ENCODE measurements at places on chromosomes 1 and 21.

GRCh38 chr1:199747984-199748383 lies 279.5 kb upstream of the NR5A2 start:
- no peak for DNase-seq

DNA sequence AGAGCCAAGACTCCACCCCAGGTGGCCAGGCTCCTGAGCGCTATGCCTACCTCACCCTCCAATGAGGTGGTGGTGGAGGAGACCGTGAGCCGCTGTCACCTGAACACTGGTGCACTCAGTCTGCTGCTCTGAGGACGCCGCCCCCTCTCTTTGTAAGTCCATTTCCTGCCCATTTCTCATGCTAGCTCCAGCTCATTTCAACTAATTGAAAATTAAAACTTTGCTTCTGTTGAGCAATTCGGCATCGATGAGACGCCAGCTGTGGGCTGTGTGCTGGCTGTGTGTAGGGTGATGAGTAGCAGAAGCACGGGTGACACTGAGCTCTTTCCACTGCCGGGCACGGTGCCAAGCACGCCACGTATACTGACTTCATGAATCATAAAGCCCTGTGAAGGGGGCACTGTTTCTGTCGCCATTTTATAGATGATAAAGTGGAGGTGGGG lies 11.2 kb downstream of the TNFRSF1B start:
- peak; percentile 86 for DNase-seq

GRCh38 chr1:233237647-233238046 lies 57.9 kb downstream of the PCNX2 start:
- DNase-seq, result no peak

GRCh38 chr1:164610538-164611222 lies 51.7 kb downstream of the PBX1 start:
- DNase-seq, result no peak

DNA sequence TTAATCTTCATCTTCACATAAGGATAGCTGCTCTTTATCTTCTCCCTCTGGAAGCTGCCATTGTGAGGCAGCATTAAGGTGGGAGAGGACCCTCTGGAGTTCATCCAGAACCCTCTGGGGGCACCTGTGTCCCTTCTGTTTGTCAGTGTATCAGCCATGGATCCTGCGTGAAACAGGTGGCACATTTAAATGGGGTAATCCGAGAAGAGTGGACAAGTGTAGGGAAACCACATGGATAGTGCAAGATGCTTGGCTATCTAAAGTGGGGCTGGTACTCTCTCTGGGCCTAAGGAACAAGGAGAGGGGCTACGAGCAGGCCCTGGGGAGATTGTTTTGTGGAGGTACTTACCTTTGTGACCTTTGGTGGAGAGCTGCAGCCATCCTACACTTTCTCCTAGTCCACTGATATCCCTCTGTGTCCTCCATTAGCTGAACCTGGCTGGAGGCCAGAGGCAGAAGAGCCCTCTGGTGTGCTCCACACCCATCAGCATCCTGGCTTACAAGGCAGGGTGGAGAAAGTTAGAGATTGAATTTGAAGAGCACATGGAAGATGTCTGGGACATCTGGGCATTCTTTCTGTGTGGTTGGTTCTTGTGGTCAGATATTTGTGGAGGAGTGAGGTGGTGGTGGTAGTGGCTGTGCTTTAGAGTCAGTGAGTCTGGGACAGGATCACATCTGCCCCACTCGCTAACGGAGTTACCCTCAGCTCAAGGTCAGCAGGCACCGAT lies 117.7 kb downstream of the FGGY start:
- DNase-seq, result no peak

DNA sequence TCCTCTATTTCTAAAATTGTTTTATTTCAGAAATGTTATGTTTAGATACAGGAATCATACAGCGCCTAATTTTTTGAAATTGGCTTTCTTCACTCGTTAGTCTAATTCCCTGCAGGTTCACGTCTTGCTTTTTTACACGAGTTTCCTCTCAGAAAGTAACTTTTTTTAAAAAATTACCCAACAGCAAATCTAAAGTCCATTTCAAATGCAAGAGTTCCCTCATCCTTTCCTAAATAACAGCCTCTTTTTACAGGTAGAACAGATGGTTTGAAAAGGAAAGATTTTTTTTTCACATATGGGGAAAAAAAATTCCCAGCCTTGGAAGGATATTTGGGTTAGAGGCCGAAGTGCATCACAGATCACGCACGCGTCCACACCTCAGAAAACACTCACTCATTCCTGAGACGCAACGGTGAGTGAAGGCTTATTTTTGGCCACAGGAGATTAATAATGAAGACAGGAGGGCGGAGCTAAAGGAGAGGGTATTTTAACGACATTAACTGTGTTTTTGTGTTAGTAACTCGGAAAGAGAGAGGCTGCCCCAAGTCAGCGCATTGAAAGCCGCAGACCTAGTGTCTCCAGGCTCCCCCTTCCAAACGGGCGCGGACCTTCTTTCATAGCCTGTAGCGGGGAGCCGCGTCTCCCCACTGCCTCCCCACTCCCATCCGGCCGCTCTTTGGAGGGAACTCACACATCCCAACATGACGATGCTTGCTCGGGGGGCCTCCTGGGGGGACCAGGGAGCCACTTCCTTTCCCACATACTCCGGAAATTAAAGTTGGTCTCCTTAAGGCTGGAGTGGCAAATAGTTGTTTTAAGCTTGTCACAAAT lies 969 bp upstream of the RIPK4 start:
- peak; percentile 12 for DNase-seq

DNA sequence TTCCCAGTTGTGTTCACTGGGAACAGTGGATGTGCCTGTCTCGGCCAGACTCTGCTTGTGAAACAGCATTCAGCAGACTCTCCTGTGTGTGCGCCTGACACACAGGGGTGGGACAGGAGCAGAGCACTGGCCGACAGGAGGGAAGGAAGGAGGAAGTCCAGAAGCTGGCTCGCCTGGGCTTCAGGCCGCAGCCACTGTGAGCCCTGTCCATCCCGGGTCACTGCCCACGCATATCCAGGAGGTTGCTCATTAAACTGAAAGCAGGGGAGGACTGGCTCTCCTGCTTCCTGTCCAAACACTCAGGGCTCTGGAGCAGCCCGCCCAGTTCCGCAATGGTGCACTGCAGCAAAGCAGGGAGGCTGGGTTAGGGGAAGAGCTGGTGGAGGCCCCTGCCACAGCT lies 218.7 kb upstream of the VAMP3 start:
- no peak for DNase-seq

- no peak for DNase-seq
Measured at GRCh38 chr1:19042675-19043578, 86.5 kb upstream of the IFFO2 start.

DNA sequence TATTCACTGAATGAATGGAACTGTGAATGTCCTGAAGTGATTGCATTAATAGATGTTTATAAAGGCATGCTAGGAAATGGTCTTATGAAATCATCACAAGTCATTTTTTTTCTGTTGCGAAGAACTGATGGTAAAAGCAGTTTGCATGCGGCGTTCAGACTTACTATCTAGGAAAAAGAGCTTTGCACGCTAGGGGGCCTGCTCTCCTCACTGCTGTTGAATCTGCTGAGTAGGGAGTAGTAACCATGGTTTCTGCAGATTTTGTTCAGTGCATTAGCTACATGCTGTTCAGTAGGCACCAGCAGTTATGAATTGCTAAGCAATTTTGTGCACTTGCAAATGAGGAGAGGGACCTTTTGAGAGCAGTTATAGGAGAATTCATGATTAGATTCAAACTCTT lies 57.9 kb downstream of the CENPF start:
- no peak for DNase-seq

DNA sequence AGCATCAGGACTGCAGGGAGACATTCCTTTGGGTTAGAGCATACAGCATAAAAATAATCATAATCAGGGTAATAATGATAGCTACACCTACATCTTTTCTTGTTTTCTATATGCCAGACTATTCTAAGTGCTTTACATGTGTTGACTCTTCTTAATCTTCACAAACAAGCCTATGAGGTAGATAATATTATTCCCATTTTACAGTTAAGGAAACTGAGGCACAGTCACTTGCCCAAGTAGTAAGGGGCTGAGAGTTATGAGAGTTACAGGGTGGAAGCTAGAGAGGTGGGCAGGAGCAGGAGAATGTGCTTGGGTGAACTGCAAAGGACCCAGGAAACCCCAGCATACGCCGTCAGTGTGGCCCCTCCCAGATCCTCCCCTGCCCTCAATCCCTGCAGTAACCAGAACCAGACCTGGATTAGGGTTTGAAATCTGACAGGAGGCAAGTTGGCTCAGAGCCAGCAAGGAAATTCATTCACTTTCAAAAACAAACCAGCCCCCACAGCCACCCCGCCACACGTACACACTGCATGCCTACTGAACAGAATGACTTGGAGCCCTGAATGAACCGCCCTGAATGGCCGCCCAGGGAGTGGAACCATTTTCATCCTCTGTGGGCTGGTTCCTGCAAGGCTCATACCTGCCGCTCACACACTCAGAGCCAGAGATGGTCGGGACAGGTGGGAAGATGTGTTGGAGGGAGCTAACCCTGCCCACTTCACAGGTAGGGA lies 126.1 kb downstream of the TRABD2B start:
- no peak for DNase-seq

GRCh38 chr1:199287206-199287605 lies 648.4 kb downstream of the PTPRC start:
- no peak for DNase-seq

- DNase-seq, result no peak
Measured at GRCh38 chr21:33789697-33790096, 125.9 kb downstream of the ATP5PO start.

- DNase-seq, result no peak
Measured at GRCh38 chr21:40270047-40270446, 402.8 kb downstream of the PCP4 start.

DNA sequence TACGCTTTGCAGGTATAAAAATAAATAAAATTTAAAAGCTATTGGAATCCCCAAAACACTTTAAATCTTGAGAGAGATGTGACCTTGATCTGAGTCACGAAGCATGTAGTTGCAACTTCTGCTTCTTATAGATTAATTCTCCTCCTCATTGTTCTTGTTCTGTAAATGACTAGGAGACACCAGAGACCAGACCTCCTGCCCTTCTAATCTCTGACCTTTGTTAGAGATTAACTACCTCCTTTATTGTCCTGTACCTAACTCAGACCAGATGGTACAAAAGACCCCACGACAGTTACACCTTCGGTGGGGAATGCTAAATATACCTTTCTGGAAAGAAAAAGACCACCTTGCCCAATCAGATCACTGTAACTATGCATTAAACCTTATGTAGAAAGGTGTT lies 76.9 kb upstream of the NEK2 start:
- DNase-seq, result no peak

DNA sequence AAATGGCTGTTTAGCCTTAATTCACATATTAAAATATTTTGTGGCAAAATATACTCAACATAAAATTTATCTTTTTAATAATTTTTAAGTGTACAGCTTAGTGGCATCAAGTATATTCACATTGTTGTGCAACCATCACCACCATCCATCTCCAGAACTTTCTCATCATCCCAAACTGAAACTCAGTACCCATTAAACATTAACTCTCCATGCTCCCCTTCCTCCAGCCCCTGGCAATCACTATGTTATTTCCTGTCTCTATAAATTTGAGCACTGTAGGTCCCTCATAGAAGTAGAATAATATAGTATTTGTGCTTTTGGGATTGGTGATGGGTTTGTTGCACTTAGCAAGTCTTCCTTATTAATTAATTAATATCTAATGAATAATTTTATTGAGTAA lies 29.4 kb downstream of the CCN1 start:
- DNase-seq, result no peak

DNA sequence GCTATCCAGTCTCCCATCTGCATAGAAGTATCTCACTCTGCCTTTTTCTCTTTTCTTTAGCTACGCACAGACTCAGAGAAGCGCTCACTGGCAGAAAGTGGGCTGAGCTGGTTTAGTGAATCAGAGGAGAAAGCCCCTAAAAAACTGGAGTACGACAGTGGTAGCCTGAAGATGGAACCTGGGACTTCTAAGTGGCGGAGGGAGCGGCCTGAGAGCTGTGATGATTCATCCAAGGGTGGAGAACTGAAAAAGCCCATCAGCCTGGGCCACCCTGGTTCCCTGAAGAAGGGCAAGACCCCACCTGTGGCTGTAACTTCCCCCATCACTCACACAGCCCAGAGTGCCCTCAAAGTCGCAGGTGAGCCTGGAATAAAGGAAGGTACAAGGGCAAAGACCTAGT lies 48.0 kb upstream of the IPO9 start:
- DNase-seq, result no peak

DNA sequence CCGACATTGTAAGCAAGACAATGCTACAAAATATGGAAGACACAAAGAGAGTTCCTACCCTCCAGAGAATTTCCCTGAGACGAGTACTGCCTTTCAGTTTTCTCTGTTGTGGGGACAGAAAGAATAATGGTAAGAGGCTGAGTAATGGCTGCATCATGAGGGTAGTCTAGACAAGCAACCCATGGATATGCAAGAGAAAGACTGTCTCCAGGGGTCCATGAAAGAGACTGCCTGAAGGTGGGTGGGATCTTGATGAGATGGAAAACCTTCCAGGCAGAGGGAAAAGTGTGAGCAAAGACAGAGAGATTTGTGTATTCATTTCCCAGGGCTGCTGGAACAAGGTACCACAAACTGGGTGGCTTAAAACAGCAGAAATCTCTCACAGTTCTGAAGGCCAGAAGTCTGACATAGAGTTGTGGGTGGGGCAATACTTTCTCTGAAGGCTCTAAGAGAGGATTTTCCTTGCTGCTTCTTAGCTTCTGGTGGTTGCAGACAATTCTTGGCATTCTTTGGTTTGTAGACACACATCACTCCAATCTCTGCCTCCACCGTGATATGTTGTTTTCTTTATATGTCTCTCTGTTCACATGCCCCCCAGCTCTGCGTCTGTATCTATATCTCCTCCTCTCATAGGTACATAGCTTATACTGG lies 41.4 kb downstream of the ANP32E start:
- DNase-seq, result no peak

- no peak for DNase-seq
Measured at GRCh38 chr1:216742625-216743024, 19.4 kb upstream of the ESRRG start.

GRCh38 chr1:82969340-82969739 lies 1029.6 kb downstream of the TTLL7 start:
- DNase-seq, result no peak

GRCh38 chr1:246114369-246114768 lies 392.7 kb downstream of the SMYD3 start:
- no peak for DNase-seq

DNA sequence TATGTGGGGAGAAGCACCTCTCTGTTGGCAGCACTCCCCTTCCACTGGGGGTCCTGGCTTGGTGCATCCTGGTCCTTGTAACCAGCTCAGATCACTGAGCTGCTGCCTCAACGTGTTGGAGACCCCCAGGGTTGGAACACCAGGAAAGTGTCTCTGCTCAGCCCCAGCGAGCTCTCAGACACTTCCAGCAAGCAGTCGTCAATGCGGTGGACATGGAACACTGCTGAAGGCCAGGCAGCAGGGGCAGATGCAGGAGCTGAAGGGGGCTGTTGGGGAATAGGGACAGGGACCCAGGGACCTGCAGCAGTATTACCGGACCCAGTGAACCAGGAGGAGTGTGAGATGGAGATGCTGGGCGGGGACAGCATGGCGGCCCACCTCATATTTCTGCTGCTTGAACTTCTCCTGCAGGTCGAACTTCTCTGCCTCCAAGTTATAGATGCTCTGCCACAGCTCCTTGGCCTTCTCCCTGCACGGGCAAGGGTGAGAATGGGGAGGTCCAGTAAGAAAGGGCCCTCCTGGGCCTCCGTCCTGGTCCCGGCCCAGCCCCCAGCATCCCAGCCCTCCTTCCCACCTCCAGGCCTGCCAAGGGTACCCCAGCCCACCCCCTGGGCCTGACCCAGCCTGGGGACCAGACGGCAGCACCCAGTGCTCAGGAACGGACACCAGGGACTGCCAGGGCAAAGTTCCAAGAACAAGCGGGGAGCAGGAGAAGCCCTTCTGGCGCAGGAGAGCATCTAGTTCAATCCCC lies 16.4 kb downstream of the TNNT2 start:
- no peak for DNase-seq
